ENCODE measurements at places on chromosomes 11 and 22. TPM values are rescaled to one million over a fixed set of nuclear protein-coding genes. Genes with fewer than 3 reads are reported as not detected.

DNA sequence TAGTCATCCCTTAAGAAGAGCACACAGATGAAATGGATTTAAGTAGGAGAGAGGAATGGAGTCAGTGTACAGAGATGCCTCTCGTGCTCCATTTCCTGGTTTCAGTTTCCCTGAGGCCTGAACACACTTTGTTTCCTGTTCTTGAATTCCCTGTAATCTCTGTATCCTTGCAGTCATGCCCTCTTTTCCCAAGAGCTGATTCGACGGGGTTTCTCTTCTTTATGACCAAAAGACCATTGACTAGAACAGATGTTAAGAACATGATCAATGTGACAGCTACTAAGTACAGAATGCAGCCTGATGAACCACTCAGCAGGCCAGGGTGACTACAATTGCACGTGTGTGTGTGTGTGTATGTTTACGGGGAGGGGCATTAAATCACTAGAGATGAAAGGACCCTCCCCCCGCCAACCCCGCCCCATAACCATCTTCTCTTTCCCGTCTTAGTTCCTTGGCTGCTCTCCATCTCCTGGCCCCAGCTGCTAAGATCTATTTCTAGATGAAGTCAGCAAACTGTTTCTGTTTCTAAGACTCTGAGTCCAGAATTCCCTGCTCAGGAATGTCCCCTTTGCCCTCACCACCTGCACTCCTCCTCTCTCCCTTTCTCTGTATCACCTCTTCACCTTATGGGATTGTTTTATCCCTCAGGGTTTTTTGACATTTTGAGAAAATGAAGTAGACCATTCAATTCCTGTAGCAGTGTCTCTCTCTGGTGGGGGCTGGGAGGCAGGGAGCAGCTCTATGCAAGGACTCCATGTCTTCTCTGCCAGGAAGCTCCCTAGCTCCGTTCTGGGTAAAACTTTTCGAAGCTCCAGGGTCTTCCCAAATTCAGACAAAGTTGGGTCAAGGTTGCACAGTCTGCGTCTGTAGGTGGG lies 26.0 kb downstream of the SLC22A6 start:
- no peak overlapping the region for H3K27ac ChIP-seq
- DNase-seq = no peak

DNA sequence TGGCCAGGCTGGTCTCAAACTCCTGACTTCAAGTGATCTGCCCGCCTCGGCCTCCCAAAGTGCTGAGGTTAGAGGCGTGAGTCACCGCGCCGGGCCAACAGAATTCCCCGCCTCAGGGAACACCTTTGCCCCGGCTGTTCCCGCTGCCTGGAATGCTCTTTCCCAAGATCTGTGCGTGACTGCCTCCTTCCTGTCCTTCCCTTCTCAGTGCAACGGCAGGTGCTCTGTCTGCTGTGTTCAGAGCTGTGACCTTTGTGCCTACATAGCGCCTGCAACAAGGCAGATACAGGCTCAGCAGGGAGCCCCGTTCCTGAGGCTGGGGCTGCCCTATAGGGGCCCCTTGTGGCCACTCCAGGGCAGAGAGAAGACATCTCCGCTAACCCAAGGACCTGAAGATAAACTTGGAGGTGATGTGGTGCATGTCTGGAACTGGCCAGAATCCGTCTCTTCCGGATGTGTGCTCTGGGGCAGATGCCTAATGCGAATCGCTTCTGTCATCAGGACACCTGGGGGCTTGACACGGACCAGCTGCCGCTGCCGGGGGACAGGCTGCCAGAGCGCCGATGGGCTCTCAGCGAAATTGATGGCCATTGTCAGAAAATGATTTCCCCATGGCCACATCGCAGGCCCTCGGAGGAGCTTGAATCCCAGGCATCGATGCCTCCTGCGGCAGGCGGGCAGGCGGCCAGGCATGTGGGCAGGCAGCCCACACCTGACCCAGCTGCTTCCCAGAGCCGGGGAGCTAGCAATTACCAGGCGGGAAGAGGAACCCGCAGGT lies 43.5 kb upstream of the TCF20 start:
- no peak overlapping the region for H3K4me3 ChIP-seq
- peaks cover 47% of the 10 kb centered on the region for H3K4me1 ChIP-seq
- no peak overlapping the region for H3K27ac ChIP-seq
- no peaks in the 10 kb centered on the region for H3K27me3 ChIP-seq
- peak; percentile 59 for DNase-seq

DNA sequence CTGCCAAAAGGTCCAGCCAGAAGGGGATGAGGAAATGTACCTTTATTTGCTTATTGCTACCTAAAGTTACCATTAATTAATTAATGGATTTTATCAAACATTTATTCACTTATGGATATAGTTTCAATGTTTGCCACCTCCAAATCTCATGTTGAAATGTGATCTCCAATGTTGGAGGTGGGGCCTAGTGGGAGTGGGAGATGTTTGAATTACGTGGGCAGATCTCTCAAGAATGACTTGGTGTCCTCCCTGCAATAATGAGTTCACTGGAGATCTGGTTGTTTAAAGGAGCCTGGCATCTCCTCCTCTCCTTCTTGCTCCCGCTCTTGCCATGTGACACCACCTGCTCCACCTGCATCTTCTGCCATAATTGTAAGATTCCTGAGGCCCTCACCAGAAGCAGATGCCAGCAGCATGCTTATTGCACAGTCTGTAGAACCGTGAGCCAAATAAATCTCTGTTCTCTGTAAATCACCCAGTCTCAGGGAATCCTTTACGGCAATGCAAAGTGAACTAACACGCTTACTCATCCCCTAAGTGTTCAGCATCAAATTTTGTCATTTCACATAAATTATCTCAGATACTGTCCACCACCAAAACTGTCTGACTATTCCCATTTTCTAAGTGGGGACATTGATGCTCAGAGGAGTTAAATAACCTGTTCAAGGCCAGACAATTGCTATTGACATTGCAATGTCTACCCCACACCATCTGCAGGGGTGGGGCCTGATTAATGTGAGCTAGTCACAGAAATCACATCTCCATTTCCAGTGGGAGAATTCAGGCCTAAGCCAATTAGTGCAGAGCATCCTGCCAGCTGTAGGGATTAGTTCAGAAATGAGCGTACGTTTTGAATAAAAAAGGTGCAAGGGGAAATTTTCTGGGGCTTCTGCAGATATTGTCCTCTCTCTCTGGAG lies 51.6 kb upstream of the SYN3 start:
- no peak overlapping the region for H3K4me3 ChIP-seq
- no peaks in the 10 kb centered on the region for H3K36me3 ChIP-seq
- no peak overlapping the region for H3K27ac ChIP-seq
- peaks cover 42% of the 10 kb centered on the region for H3K4me1 ChIP-seq
- DNase-seq = no peak

GRCh38 chr11:76777876-76778275 lies 5.3 kb upstream of the TSKU start:
- H3K4me1 ChIP-seq = peaks cover 19% of the 10 kb centered on the region
- H3K27me3 ChIP-seq = no peaks in the 10 kb centered on the region
- H3K36me3 ChIP-seq = no peaks in the 10 kb centered on the region
- no peak overlapping the region for H3K27ac ChIP-seq
- DNase-seq = no peak

DNA sequence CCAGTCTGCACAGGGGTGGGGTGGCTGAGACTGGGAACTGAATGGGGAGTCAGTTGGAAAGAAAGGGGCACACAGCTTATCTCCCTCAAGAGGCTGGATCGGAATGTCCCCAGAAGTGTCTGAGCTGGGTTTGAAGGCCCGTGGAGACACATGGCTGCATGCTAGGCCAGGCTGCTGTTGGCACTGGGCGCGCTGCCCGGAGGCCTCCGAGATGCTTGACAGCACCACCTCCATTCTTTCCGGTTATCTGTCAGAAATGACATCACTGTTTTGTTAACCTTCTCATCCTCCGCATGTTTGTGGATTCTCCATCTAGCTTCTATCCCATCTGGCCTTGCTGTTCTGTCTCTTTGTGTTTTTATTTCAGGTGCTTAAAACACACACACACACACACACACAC lies 85.5 kb downstream of the APIP start:
- H3K27ac ChIP-seq = no peak overlapping the region
- H3K36me3 ChIP-seq = no peaks in the 10 kb centered on the region
- no peak overlapping the region for H3K4me3 ChIP-seq

DNA sequence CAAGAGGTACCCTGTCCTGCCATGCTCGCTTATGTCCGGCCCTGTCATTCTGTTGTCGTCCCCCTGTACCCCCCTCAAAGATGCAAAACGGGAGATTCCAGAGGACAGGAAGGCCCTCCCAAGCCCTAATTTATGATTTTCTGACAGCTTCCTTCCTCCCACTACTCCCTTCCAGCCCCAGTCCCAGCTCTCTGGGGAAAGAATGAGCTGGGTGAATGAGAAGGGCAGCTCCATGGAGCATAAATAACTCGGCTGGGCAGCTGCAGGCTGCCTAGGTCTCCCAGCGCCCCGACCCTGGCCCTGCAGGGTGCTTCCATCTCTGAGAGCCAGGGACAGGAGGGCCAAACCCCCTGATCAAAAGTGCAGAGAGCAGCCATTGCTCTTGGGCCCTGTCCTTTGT lies 3.9 kb upstream of the EMID1 start:
- peaks cover 28% of the 10 kb centered on the region for H3K27me3 ChIP-seq
- H3K4me3 ChIP-seq = no peak overlapping the region
- H3K36me3 ChIP-seq = no peaks in the 10 kb centered on the region
- H3K4me1 ChIP-seq = no peaks in the 10 kb centered on the region
- DNase-seq = no peak

DNA sequence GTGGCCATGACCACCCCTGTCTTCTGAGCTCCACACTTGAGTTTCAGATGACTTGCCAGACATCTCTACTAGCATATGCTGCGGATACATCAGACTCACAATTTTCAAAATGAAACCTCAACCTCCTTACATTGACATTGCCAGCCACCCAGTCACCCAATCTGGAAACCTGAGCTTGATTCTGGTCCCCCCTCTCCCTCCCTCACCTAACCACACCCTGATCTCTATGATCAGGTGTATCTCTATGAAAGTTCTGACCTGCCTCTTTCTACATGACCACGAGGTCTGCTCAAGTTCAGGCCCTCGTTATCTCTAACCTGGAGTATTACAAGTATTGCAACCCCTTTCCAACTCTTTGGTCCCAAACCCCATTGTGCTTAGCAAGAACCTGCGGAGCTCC lies 254.1 kb downstream of the KIRREL3 start:
- no peak overlapping the region for H3K4me3 ChIP-seq
- no peaks in the 10 kb centered on the region for H3K4me1 ChIP-seq
- no peaks in the 10 kb centered on the region for H3K36me3 ChIP-seq

GRCh38 chr11:34676227-34676626 lies 55.3 kb downstream of the EHF start:
- H3K4me1 ChIP-seq = peaks cover 7% of the 10 kb centered on the region
- H3K4me3 ChIP-seq = no peak overlapping the region
- no peak for DNase-seq
- no peaks in the 10 kb centered on the region for H3K27me3 ChIP-seq
- H3K36me3 ChIP-seq = no peaks in the 10 kb centered on the region

DNA sequence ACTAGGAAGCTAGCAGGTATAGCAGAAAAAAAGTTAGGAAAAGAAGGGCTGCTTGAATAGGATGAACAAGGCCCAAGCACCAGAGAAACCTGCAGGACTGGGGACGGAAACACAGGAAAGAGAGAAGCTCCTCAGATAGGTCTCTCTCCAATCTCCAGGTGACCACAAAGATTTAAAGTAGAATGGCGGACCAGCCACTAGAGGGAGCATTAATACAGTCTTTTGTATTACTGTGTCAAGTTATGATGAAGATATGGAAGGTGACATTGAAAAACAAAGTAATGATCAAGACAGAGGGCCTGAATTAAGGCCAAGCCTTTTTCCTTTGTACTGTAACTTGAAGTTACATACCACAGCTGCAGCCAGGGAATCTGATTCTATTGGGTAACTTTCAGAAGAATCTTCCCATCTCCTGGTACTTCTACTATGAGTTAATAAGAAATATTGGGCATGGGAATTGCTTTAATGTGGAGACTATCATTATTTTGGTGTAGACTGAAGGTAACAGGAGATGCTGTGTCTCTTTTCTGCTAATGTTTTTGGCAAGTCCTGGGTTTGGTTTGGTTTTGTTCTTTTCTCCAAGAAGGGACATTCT lies 33.8 kb downstream of the OR2AG2 start:
- no peaks in the 10 kb centered on the region for H3K4me1 ChIP-seq
- H3K27me3 ChIP-seq = no peaks in the 10 kb centered on the region
- DNase-seq = no peak
- H3K36me3 ChIP-seq = no peaks in the 10 kb centered on the region

DNA sequence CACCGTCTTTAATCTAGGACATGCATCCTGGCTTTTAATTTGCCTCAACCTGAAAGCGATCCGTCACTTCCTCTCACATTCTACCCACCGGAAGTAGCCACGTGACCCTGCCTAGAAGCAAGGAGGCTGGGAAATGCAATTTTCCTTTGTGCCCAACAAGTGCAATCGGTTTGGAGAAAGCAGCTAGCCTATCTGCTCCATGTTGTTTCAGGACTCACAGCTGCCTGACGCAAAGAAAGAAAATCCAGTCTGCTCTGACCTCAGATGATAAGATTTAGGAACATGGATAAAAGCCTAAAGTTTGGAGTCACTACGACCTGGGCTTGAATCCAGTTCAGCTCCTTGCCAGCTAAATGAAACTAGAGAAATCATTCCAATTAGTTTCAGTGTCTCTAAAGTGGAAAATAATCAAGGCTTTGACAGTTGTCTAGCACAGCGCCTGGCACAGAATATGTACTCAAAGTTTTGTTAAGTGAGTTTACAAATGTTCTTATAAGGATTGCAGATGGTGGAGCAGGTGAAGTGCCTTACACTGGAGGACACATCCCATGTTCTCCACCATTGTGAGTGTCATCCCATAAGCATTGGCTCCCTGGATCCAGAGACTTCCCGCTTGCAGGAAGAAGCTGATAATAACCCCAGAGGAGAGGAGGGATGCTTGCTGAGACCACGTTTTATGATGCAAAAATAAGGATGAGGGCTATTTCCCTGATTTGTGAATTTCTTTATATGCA lies 553.7 kb downstream of the MN1 start:
- no peaks in the 10 kb centered on the region for H3K27me3 ChIP-seq
- H3K36me3 ChIP-seq = no peaks in the 10 kb centered on the region
- H3K4me3 ChIP-seq = no peak overlapping the region
- no peak overlapping the region for H3K27ac ChIP-seq
- DNase-seq = no peak
- H3K4me1 ChIP-seq = peaks cover 8% of the 10 kb centered on the region

DNA sequence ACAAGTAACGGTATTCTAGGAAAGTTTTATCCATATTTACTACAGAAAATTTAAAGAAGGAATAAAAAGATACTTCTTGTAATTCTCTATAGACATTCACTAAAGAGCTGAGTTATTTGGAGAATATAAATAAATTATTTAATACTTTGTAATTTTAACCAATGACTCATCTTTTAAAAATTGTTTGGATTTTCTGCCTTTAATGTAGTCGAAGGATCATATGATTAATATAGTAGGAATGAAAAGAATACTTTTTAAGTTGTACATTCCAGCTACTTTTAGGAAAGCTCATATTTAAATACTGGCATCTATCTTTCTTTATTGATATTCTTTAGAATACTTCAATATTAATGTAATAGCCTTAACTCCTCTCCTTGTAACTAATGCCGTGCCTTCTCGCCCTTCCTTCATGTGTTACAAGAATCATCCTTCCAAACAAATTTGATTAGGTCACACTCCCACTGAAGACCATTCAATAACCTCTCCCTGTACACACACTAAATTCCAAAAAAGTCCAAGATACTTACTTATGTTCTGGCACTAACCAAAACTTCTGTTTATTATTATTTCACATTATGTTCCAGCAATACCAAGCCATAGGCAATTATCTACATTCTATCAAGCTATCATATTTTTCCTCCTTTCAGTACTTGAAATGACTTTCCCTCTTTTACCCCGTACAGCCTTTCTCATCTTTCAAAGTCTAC lies 501.9 kb downstream of the CNTN5 start:
- no peaks in the 10 kb centered on the region for H3K4me1 ChIP-seq
- DNase-seq = no peak
- no peak overlapping the region for H3K27ac ChIP-seq
- H3K4me3 ChIP-seq = no peak overlapping the region

Gene TUBA8
- 0.41 TPM for polyA plus RNA-seq

Gene MYEOV
- polyA plus RNA-seq = 1.5 TPM

Gene SLC22A25
- not detected for polyA plus RNA-seq

Gene FAT3
- 0.23 TPM for polyA plus RNA-seq
